Naive thymus-derived CD4-positive, alpha-beta T cell (primary cell): ENCODE measurements at places on chromosomes 1 and 21. TPM values are rescaled to one million over a fixed set of nuclear protein-coding genes. Genes with fewer than 3 reads are reported as not detected.

- H3K4me3 ChIP-seq: no peak overlapping the region
- H3K27ac ChIP-seq: no peak overlapping the region
- no peaks in the 10 kb centered on the region for H3K36me3 ChIP-seq
- no peak for DNase-seq
These were observed 893.4 kb upstream of the ADGRL4 start for GRCh38 chr1:79899914-79900313.

DNA sequence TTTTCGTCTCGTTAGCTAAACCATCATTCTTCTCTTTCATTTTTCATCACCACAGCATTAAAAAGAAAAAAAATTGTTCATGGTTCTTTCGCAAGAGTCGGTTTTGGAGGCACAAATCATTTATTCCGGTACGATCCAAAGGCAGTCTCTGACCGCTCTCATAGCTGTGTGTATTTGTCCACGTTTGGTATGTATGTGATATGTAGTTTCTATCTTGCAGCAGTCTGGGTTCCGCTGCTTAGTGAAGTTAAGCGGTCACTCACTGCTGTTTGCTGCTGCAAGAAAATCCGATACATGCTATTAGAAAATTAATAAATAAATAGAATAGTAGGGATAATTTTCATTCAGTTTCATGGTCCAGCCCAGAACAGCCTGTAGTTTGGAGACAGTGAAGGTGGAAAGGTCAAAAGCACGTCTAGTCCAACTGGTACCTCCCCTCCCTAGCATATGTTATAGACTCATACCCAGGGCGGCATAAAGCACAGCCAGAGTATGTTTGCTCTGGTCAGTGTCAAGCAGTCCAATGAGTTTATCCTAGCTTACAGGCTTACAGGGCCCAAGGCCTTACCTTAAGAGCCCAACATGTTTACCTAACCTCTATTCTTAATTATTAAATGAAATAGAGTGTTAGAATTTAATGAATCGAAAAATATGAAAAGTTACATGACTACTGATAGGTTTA lies 2.5 kb downstream of the FMN2 start:
- H3K27ac ChIP-seq: no peak overlapping the region
- H3K27me3 ChIP-seq: peaks cover 7% of the 10 kb centered on the region
- H3K4me3 ChIP-seq: no peak overlapping the region
- H3K36me3 ChIP-seq: no peaks in the 10 kb centered on the region

GRCh38 chr21:34546542-34546941 lies 34.5 kb upstream of the KCNE1 start:
- DNase-seq: no peak
- no peaks in the 10 kb centered on the region for H3K27me3 ChIP-seq
- H3K27ac ChIP-seq: no peak overlapping the region

The AVPR1B gene
- total RNA-seq: not detected

The IFI6 gene
- total RNA-seq: 266 and 289 TPM in 2 replicates

- H3K4me3 ChIP-seq: no peak overlapping the region
- no peak overlapping the region for H3K27ac ChIP-seq
- H3K4me1 ChIP-seq: no peaks in the 10 kb centered on the region
- no peaks in the 10 kb centered on the region for H3K27me3 ChIP-seq
- H3K36me3 ChIP-seq: no peaks in the 10 kb centered on the region
- no peak for DNase-seq
These were observed 653.6 kb upstream of the ADGRL4 start for GRCh38 chr1:79660129-79660528.

- H3K36me3 ChIP-seq: no peaks in the 10 kb centered on the region
- no peaks in the 10 kb centered on the region for H3K27me3 ChIP-seq
- no peak overlapping the region for H3K27ac ChIP-seq
- no peaks in the 10 kb centered on the region for H3K4me1 ChIP-seq
- H3K4me3 ChIP-seq: no peak overlapping the region
- DNase-seq: no peak
These were observed 14.0 kb upstream of the NCF2 start for GRCh38 chr1:183604038-183604808.

- no peaks in the 10 kb centered on the region for H3K4me1 ChIP-seq
- H3K27ac ChIP-seq: no peak overlapping the region
- no peaks in the 10 kb centered on the region for H3K27me3 ChIP-seq
- H3K4me3 ChIP-seq: no peak overlapping the region
These were observed 1199.5 kb upstream of the TMPRSS15 start for GRCh38 chr21:19603011-19603593.

The LCE1E gene
- total RNA-seq: not detected

The SPRR2F gene
- total RNA-seq: not detected

The THEM5 gene
- total RNA-seq: not detected

The PYHIN1 gene
- 48.2 TPM for total RNA-seq

DNA sequence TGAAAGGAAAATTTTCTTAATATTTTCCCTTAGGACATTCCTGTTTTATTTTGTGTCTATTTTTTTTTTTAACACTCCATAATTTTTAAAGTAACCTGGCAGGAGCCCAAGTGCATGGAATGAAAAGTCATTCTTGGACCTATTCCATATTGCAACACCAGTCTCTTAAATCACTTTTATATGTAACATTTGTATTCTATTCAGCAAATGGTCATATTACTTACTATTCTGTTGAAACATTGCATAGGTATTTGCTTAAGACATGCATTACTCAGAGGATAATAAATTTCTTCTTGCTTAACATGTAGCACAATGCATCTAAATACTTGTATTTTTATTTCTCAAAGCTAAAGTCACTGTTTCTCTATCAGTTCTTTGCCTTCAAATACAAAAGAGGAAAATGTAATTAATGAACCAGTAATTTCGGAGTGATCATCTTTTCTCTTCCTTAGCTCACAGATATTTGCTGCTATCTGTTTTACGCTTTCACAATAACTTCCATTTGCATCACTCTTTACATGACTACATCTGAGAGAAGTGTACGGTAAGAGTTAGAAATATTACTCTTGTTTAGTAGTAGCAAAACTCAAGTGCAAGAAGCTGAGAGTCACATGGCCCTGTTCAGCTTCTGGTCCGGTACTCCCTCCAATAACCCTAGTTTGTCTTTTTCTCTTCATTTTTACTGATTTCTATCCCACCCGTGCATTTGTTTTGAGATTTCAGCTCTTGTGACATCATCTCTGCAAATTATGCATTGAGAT lies 394.8 kb downstream of the USP25 start:
- H3K27me3 ChIP-seq: no peaks in the 10 kb centered on the region
- DNase-seq: no peak
- no peak overlapping the region for H3K27ac ChIP-seq
- H3K4me3 ChIP-seq: no peak overlapping the region

DNA sequence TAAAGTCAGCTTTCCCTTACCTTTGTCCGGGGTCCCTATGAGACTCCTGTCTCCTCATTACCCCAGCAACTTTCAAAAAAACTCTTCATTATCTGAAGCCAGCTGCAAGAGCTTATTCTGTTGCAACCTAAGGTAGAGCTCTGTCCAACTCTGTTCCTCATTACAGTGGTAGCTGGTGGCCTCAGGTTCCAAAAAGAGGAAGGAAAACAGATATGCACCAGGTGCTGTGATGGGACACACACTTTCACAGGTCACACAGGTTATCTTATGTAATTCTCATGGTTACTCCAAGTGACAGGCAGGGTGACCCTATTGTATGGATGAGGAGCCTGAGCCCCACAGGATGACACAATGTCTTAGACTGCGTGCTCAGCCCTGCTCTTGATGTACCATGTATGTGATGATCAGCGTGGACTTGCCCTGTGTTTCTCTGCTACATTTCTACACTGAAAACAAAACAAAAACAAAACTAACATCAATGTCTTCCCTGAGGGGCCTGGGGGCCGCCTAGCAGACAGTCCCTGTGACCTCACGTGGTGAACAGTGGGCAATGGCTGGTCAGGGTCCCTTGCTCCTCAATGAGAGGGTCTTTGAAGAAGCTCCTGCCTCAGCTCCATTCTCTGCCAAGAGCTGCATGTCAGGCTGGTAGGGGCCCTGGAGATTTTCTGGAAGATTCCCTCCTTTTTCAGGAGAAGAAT lies 9.7 kb upstream of the TENT5C start:
- H3K4me1 ChIP-seq: no peaks in the 10 kb centered on the region

DNA sequence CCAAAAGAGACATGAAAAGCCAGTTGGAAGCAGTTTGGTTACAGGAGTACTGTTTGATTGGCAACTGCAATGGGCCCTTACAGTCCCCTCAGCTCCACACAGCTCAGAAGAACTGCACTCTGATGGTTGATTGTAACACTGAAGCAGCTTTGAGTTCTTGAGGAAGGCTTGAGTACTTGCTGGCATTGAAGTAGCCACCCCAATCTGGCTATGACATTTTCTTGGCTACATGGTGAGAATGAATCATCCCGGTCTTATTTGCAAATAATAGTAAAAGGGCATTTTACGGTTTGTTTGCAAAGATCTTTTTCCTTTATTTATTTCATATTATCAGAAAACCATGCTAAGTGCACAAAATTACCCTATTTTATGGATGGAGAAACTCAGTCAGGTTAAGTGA lies 159.7 kb upstream of the BEND5 start:
- no peaks in the 10 kb centered on the region for H3K27me3 ChIP-seq
- no peaks in the 10 kb centered on the region for H3K4me1 ChIP-seq
- DNase-seq: no peak

The LAMC1 gene
- 0.16 TPM for total RNA-seq

DNA sequence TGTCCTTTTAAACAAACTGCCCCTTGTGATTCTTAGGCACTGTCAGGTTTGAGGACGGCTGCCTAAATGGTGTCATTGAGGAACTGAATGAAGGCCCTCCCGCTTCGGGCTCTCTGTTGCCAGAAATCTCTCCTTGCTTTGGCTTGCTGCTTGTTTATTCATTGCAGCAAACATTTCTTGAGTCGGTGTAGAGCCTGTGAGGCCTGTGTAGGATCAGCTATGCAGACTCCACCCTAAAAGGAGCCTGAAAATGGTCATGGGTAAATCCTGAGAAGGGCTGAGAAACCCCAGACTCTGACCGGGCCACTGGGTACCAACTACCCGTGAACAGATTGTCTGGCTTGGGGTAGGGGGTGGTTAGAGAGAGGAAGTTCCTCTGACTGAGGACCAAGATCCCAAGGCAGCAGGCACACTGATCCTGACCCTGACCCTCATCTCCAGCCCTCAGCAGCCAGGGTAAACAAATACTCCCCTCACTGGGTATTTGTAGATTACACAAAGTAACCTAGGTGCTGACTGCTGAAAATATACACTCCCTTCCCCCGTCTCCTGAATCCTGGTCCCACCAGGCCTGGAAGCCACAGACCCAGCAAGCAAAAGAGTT lies 3.1 kb downstream of the IL6R start:
- H3K4me3 ChIP-seq: peak overlapping the region; percentile 72
- DNase-seq: no peak
- peaks cover 14% of the 10 kb centered on the region for H3K36me3 ChIP-seq
- H3K27ac ChIP-seq: peak overlapping the region; percentile 75
- no peaks in the 10 kb centered on the region for H3K27me3 ChIP-seq
- H3K4me1 ChIP-seq: peaks cover 59% of the 10 kb centered on the region

The PDPN gene
- total RNA-seq: not detected

The DHRS3 gene
- 68.9 TPM for total RNA-seq

DNA sequence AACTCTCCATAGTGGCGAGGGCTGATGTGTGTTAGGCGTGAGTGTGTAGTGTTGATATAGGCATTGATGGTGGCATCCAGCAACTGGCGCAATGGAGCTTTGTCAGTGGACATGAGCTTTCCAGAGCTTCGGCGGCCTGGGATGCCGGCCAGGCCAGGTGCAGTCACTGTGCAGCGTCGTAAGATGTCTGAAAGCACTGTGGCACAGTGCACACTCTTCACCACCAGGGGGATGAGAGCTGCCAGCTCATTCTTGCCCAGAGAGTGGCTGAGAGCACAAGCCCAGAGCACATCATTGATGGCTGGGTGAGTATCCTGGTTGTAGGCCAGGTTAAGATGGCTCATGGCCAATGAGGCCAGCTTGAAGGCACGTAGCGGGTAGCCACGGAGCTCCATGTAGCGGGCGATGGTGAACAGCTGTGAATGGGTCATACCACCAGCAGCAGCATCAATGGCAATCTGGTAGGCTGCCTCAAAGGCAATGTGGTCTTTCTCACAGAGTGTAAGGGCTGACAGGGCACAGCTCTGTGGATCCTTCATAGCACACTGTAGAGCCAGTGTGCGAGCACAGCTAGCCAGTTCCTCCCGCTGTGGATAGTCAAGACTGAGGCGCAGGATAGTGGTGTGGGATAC lies 6.7 kb downstream of the UROD start:
- H3K27ac ChIP-seq: no peak overlapping the region
- no peaks in the 10 kb centered on the region for H3K4me1 ChIP-seq
- no peaks in the 10 kb centered on the region for H3K27me3 ChIP-seq
- DNase-seq: peak; percentile 59

GRCh38 chr1:173863224-173864161 lies 4.3 kb downstream of the GAS5 start:
- H3K4me1 ChIP-seq: peaks cover 33% of the 10 kb centered on the region
- H3K36me3 ChIP-seq: peaks cover 48% of the 10 kb centered on the region
- H3K27me3 ChIP-seq: no peaks in the 10 kb centered on the region
- DNase-seq: no peak
- H3K27ac ChIP-seq: no peak overlapping the region

DNA sequence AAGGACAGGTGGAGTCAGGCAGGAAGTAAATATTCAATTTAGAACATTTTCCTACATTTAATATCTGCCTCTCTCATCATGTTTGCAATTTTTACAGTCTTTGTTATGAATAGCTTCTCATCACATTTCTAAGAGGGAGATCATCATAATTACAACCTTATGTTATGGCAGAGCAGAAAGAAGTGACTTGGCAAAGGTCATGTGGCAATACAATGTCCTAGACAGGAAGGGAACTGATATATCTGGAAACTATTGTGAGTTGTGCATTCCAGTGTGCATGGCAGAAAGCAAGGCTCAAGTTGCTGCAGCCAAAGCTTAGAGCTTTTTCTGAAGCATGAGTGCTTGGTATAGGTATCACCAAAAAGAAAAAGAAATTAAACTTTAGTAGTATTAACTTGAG lies 43.8 kb upstream of the PRRX1 start:
- H3K27me3 ChIP-seq: peaks cover 3% of the 10 kb centered on the region
- H3K4me1 ChIP-seq: no peaks in the 10 kb centered on the region
- no peak overlapping the region for H3K4me3 ChIP-seq

GRCh38 chr1:180217006-180217405 lies 13.1 kb upstream of the LHX4 start:
- no peak overlapping the region for H3K4me3 ChIP-seq
- H3K36me3 ChIP-seq: no peaks in the 10 kb centered on the region
- H3K4me1 ChIP-seq: no peaks in the 10 kb centered on the region
- H3K27me3 ChIP-seq: no peaks in the 10 kb centered on the region

The MED8 gene
- total RNA-seq: 14.6 TPM
